ENCODE measurements at places on chromosomes 4 and X.

- no peak for DNase-seq
Measured at GRCh38 chr4:119264743-119265142, 52.2 kb downstream of the USP53 start.

- no peak for DNase-seq
Measured at GRCh38 chr4:141885112-141885511, 248.7 kb downstream of the IL15 start.

GRCh38 chr4:54215379-54216077, 13.6 kb upstream of the PDGFRA start:
- DNase-seq: no peak

GRCh38 chr4:101993842-101994775, 203.6 kb downstream of the BANK1 start:
- DNase-seq: no peak

DNA sequence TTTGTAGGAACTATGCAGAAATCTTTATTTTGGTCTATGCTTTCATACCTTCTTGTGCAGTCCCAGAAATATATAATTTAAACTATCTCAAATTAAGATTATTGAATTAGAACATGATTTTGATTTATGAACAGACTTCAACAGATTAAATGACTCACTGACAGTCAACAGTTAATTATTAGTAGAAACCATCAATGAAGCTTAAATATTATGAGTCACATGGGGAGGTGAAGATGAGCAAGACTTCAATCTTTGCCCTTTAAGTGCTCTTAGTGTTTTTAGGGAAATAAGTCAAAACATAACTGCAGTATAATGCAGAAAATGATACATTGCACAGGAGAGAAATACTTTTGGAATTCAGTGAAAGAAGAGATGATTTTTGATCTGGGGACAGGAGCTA, 81.5 kb upstream of the BMP3 start:
- no peak for DNase-seq

GRCh38 chr4:186159613-186160012, 31.8 kb upstream of the CYP4V2 start:
- DNase-seq: no peak

DNA sequence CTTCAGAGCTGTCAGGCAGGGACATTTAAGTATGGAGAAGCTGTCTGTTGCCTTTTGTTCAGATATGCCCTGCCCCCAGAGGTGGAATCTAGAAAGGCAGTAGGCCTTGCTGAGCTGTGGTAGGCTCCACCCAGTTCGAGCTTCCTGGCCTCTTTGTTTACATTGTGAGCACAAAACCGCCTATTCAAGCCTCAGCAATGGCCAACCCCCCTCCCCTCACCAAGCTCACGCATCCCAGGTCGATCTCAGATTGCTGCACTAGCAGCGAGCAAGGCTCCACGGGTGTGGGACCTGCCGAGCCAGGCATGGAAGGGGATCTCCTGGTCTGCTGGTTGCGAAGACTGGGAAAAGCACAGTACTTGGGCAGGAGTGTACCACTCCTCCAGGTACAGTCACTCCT, 59.3 kb downstream of the ZNF674 start:
- DNase-seq: no peak

GRCh38 chrX:9832811-9833210, 46.6 kb downstream of the SHROOM2 start:
- no peak for DNase-seq

DNA sequence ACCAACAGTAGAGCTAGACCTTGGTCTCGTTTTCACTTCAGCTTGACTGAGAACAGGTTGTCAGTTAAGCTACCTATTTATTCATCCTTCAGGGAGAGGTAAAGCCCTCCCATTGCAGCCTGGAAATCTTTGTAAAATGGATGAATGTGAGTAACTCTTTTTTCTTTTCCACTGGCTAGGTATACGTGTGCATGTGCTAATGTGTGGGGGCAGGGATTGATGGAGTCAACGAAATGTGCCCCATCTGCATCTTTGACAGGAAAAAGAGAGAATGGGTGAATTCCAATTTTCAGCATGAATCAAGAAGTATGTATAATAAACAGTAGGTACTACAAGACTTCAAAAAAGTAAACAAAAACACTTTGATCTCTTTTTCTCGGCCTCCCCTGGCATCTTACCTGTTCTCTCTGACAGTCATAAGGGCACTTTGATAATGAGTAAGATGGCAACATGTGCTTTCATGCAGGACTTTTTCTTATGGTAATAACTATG, at the start of gene IL21:
Gene IL21, minus strand, starts transcription at position 51 of the 492 bp plus-strand sequence. CDS start 55 bp downstream, outside the sequence.
- DNase-seq: no peak

DNA sequence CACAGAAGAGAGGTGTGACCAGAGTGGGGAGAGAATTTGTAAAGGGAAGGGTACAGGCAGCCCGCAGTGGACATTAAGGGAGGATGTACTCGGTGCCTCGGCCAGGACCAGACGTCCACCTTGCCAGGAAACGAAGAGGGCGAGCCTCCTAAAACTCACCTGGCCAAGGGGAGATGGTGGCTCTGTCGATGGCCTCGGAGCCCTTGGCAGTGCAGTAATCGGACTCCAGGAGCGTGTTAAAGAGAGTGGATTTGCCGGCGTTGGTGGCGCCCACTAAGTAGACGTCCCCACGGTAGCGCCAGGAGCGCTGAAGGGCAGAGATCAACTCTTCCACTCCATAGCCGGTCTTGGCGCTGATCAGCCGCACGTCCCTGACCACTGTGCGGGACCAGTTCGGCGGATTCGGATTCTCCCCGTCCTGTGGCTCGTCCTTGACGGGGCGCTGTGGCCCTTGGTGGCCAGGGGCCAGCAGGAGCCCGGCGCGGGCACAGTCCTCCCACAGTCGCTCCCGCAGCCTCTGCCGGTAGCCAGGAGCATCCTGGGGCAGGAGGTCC, 1.0 kb downstream of the NOA1 start:
- DNase-seq: no peak

- no peak for DNase-seq
Measured at GRCh38 chr4:61195101-61195500, 5.0 kb upstream of the ADGRL3 start.

GRCh38 chr4:153790500-153790865, 1.6 kb upstream of the SFRP2 start:
- DNase-seq: no peak

DNA sequence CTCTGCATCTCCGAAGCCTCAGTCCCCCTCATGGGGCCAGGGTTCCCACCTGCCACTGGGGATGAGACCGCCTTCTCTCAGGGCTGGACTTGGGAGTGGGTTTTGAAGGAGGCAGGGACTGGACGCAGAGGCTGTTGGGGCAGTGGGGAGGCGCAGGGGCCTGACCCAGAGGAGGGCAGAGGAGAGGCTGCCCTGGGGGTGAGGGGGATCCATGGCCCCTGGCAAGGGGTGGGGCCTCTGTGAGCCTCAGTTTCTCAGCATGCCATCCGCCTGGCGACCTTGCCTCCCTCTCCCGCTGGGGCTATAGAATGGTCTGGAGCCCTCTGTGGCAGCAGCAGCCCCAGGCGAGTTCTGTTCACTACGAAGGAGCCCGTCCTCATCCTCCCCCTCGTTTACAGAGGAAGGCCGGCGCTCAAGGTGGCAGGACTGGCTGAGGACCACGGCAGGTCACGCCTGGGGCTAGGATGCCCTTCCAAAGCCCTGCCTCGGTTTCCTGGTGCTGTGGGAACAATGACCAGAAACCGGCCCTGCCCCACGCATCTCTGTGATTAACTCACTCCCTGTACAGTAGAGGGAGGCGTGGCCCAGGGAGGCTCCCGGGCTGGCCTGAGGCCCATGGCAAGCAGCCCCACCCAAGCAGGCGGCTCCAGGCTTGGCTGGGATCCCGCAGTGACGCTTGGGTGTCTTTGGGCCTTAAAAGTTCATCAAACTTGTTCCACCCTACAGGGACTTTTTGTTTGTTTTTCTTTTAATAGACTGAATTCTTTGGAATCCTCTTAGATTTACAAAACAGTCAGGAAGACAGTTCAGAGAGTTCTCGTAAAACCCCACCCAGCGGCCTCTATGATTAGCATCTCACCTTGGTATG, 16.0 kb upstream of the SH3TC1 start:
- no peak for DNase-seq

- DNase-seq: no peak
Measured at GRCh38 chrX:121642415-121642814, 595.0 kb downstream of the GLUD2 start.

DNA sequence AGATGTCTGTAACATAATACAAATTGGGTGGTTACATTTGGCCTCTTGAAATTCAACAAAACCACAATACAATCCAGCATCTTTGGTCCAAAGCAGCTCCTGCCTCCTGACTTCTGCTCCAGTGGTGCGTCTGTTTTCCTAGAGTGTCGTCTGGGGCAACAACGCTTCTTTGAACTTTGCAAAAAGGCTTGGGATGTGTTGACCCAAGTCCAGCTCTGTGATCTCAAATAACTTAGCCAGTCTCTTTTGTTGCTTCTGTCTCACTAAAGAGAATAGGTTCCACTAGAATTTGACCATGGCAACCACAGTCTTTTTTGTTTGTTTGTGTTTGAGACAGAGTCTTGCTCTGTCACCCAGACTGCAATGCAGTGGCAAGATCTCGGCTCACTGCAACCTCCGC, 324.0 kb downstream of the DHRSX start:
- DNase-seq: no peak

DNA sequence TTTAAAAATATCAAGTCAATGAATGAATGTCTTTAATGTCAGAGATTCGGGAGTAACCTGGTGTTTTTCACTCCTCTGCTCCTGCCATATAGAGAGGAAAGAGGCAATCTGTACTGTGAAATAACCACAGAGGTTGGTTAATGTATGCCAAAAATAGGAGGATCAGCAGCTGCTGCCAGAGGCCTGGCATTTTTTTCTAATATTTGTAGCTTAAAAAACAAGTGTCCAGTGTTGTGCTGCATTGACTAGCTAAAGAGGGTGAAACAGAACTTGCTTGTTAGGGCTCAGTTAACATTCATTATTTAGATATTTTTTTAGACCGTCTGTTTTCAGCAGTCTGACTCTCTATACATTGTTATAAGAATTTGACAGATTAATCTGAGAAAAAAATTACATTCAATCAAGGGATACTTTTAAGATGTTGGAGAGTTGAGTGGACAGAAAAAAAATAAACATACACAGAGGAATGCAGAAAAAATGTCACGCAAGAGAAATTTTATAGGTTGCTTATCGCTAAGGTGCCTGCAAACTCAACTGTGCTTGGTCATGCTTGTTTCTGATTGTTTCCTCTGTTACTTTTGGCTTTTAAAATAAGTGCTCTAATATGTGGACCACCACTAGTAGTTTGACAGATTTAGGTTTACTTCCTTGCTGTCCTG, 392.3 kb upstream of the GALNT7 start:
- no peak for DNase-seq

DNA sequence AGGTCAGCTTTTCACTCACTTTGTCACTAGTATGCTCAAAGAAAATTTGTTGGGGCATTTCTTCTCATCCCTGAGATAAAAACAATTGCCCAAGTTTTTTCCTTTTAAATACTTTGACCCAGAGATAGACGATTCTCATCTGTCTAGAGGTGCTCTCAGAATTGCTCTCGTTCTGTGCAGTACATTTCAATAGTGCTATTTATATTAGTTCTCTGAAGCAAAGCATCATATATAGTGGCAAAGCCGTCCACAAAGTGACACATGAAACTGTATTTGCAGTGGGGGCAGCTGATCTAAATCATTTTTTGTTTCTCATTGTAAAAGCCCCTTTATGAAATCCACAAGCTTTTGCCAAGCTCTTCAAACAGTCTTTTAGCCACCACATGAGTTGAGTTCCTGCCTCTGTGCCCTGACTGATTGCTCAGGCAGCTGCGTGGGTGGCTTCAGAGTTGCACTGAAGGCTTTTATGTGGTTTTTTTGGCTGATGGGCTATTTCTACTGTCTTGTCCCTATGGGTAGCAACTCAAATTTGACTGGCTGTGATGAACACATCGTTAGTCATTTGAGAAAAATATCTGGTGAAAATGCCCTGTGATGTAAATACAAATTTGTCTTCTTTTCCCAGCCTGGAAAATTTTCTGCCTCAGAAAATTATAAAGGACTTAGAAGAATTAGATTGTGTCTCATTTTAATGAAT, 119.1 kb upstream of the OTUD4 start:
- peak; percentile 2 for DNase-seq

GRCh38 chr4:20019310-20020015, 232.2 kb upstream of the SLIT2 start:
- no peak for DNase-seq

- DNase-seq: no peak
Measured at GRCh38 chr4:55840956-55841355, 12.5 kb upstream of the EXOC1 start.

GRCh38 chrX:72306851-72307645, 1.3 kb upstream of the CITED1 start:
- no peak for DNase-seq

DNA sequence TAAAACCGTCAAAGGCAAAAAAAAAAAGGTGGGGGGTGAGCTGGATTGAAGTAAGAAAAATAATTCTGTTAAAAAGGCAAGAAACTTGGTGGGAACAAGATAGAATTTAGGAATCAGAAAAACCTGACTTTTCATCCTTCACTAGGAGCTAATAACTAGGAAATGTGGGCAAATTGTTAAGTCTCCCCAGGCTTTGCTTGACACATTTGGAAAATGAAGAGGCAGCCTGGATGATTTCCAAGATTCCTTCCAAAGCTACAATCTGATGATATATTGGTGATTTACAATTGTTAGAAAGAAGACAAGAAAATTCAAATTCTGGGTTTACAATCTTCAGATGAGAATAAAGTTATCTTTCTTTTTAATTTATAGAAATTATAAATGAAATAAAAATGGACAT, 1062.5 kb downstream of the ADGRL3 start:
- no peak for DNase-seq

DNA sequence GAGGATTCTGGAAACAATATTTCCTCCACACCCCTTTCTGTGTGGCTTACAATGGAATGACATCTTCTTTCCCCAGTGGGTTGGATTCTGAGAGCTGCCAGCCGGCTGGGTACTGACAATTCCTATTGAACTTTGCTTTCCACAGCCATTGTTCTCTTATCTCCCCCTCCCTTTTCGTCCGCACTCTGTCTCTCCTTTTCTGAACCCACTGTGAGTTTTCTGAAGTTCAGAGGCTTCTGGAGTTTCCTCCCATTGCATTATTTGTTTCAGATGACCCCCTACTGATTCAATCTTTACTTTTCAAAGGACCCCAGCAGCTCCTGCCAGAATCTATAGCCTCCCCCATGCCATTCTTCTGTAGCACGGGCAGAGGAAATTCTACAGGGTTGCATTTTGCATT, 10.4 kb downstream of the SMPX start:
- DNase-seq: no peak

- DNase-seq: peak; percentile 23
Measured at GRCh38 chr4:183722731-183723560, 63.9 kb downstream of the TRAPPC11 start.

DNA sequence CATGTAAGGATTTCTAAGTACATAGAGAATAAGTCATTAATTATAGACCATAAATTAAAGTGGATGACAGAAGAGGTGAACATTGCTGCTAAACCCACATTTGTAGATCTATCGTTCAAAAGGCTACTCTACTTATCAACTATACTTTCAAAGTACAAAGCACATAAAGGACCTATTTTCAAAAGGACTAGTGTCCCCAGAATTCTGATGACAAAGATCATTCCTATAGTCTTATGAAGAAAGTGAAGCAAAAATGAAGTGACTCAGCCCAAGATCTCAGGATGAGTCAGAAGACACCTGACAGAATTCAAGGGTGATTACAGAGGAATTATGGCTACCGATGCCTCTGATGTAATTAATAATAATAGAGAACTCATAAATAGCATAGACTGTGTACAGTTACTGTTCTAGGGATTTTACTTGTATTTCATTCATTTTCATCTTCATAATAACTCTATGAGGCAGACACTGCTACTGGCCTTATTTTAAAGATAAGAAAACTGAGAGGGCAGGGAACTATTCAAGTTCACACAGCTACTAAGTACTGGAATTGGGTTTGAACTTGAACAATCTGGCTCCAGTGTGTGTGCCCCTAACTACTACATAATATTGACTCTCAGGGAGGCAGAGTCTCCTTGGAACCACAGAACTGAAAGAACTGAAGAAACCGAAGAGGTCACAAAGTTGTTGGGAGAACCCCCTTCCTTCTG, 17.1 kb downstream of the USP46 start:
- no peak for DNase-seq

Data from activated T-cell treated with anti-CD3 and anti-CD28 coated beads for 1 hour (primary cell).